ENCODE measurements at places on chromosomes 2 and 18.

GRCh38 chr2:119422360-119423107 lies 9.1 kb upstream of the TMEM37 start:
- DNase-seq, result no peak

DNA sequence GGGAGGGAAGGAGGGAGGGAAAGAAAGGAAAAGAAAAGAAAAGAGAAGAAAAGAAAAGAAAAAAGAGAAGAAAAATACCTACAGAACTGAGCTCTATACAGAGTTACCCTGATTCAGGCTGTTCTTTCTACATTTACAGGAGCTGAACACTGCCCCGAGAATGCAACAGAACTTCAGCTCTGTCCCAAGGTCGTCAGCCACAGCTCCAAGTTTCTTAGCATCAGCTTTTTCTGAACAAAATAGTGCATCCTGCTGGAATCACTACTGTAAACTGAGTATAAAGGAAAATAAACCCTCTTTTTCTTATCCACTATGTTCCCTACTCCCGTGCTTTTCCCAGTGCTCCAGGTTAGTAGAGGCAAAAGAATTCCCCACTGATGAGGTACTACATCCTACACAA lies 4.7 kb upstream of the PPP4R1 start:
- no peak for DNase-seq

DNA sequence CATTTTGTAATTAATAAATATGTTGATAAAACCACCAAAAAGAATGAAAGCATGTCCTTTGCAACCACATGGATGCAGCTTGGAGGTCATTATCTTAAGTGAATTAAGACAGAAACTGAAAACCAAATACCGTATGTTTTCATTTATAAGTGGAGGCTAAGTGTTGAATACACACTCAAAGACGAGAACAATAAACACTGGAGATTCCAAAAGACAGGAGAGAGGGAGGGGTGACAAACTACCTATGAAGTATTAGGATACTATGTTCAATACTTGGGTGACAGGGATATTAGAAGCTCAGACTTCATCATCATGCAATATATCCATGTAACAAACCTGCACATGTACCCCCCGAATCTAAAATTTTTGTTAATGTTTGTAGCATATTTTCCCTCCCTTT lies 7.0 kb downstream of the ERLEC1 start:
- no peak for DNase-seq

DNA sequence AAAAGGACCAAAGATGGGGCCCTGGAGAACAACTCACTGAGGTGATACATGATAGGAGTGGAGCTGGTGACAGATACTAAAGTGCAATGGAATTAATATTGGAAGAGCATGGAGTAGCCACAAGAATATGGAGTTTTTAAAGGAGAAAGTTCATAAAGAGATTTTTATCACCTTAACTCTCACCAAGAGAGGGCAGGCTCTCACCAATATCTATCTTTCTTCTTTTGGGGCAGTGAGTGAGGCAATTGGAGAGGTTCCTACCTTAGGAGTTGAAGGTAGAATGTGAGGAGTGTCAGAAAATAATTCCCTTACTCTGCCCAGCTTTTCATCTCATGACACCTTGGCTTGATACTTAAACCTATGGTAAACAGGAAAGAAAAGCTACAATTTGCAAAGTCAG lies 233.7 kb upstream of the CWC22 start:
- no peak for DNase-seq

- DNase-seq, result no peak
These were observed 8.9 kb upstream of the AFF3 start for GRCh38 chr2:100151310-100151709.

DNA sequence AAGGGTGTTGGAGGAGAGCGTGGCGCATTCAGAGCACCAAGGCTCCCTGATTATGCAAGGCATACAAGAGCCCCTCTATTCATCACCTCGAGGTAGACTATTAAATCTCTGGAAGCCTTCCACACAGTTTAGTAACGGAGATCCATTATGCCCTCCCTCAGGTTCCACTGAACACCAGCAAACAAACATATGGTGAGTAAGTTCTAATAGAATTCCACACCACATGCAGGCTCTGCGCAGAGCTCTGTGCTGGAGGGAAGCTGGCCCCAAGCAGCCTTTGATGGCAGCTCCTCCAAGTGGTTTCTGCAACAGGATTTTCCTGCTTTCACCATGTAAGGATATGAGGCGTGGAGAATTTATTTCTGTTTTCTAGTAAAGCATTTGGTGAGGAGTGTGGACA lies 238.6 kb downstream of the C1D start:
- DNase-seq, result no peak

DNA sequence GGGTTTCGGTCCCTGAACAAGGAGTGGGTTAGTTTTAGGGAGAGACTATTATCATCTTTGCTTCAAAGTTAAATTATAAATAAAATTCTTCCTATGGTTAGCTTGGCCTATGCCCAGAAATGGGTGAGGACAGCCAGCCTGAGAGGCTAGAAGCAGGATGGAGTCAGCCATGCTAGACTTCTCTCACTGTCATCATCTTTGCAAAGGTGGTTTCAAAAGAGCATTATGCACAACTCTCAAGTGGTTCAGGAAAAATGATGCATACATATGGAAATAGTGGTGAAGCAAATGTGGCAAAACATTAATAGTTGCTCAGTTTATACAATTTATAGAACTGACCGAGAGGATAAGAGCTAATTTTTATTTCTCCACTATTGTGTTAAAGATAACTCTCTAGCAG lies 283.9 kb upstream of the FBXO11 start:
- no peak for DNase-seq

DNA sequence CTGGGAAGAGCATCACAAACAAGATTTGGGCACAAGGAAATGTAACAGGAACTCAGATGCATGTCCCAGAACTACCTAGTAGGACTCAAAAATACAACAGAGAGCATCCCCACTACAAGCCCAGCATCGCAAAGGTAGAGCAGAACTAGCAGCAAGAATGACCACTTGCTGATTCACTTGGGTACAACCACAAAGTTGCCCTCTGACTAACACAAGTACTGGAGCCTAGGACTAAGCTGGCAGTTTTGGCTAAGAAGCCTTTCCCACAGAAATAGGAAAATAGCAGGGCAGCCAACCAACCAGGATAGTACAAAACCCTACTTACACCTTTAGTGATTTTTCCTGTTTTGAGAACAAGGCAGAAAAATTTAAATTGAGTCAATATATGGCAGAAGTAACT lies 193.8 kb downstream of the PAX3 start:
- no peak for DNase-seq
